NCI-H1436 (cell line): ENCODE measurements at places on chromosomes 1 and 21.
A peak's percentile ranks its signal among the peaks of the same experiment; 100 is the strongest.

- DNase-seq: no peak
Observed at GRCh38 chr1:209240351-209240750, 343.2 kb upstream of the CAMK1G start.

DNA sequence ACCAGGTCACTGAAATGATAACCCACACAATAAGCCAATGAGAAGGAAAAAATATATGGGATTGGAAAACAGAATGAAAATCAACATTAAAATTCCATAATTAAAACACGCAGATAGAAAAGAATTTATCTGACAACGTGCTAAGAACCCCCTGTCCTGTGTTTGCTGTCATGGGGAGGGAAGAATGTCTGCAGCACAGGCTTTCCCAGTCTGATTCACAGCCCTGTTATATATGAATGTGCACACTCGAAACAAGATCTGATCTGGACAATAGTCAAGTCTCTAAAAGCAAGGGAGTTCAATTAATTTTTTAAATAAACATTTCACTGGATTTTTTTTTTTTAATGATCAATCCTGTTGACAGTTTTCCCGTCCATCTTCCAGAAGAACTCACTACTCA lies 220.0 kb downstream of the RERE start:
- DNase-seq: no peak

GRCh38 chr1:71647513-71648300 lies 566.9 kb upstream of the ZRANB2 start:
- no peak for DNase-seq

DNA sequence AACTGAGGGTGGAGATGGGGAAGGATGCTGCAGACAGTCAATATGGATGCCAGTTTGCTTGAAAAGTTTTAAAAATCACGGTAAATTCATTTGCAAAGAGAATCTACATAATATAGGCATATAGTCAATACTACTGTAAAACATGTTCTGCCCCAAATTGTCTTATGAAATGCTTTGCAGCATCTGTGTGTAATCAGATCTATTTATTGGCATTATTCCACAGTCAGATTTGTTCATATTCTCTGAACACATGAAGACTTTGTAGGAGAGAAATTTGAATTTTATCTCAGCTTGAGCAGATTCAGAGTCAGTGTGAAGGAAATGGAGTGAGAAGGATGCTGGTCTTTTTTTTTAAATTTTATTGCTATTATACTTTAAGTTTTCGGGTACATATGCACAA lies 88.5 kb downstream of the PLPPR4 start:
- no peak for DNase-seq

DNA sequence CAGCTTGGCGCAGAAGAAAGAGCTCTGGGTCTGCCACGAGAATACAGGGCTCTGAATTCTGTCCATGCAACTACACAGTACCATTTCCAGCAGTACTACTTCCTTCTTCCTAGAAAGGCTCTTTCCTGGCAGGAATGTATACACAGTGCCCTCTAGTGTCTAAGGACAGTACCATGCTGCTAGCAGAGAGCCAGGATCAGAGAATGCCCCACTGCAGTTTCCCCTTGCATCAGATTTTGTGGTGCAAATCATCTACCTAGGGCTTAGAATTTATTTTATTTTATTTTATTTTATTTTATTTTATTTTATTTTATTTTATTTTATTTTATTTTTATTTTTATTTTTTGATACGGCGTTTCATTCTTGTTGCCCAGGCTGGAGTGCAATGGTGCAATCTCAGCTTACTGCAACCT lies 50.8 kb downstream of the PAX7 start:
- peak; percentile 10 for DNase-seq

- DNase-seq: peak; percentile 59
Observed at GRCh38 chr1:236280438-236281197, 1.1 kb downstream of the ERO1B start.

DNA sequence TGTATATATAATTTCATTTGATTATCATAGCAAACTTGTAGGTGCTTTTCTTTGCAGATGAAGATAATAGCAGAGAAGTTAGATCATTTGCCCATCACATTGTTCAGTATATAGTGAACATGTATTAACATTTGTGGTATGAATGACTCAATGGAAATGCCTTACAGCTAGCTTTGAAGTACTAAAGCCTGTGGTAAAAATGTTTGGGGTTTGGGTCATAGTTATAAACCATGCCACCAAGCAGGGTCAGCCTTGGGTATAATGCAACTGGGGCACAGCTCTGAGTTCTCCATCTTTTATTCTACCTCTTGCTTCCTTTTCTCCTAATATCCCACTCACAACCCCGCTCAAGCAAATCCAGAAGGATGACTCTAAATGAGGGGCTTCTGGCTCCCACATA lies 141.6 kb downstream of the KCNT2 start:
- DNase-seq: no peak

DNA sequence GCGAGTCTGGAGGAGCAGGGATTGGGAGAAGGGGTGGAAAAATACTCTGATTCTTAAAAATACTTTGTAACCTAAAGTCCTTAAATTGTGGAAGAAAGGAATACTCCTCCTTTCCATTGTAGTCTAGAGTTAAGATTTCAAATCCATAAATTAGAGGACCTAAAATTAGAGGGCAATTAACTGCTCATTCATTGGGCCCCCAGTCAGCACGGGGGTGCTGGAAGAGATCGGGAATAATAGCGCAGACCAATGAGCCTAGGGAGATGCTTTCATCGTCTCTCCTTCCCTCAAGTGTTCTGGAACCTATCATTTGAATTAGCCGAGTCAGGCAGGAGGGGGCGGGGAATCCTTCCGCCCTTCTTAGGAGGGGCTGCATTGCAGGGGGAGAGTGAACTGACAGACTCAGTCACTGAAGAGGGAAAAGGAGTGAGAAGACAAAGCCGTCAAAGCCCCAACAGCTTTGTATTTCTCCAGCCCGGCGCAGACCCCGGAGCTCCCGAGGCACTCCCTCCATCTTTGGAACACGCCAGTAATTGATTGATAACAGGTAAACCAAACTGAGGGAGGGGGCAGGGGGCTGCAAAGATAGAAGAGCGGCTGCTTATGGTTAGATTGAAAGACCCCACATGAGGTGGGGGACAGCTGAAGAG lies at the start of gene MLLT11:
Gene MLLT11, plus strand, starts transcription at position 391 of the 650 bp plus-strand sequence. CDS start 6,828 bp downstream, outside the sequence.
- peak; percentile 80 for DNase-seq

GRCh38 chr1:154476791-154477190 lies 25.2 kb upstream of the TDRD10 start:
- no peak for DNase-seq

DNA sequence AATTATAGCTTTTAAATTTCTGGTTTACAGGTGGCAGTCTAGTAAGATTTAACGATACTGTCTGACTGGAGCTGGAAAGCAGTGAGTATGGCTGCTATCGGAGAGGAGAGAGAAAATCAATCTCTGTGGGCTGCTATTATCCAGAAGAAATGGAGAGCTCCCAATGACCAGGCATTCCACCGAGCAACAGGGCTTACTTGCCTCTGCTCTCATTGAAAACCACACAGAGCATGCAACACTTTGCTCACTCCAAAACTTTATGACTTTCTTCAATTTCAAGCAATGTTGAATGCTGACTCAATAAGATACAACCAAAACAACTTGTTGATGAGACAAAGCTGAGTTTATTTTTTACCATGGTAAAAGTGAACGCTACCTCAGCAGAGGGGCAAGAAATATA lies 337.0 kb upstream of the NCAM2 start:
- no peak for DNase-seq

DNA sequence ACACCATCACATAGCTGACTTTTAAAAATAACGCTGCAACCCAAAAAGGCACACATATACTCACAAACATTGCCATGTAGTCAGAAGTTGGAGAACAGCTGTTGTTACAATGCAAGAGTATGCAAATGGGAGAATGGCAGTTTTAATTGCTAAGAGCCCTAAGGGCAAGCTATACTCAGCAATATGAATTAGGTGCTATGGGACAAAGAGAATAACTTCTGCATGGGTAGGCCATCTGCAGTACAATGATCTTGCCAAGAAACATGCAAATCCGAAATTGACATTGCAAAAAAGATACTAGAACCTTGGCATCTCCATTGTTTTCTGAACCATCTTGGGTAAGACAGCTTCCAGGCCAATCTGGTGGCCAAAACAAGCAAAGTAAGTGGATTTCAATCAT lies 697.8 kb downstream of the LRRIQ3 start:
- DNase-seq: no peak

GRCh38 chr1:9181176-9181906 lies 52.4 kb upstream of the GPR157 start:
- DNase-seq: peak; percentile 14

GRCh38 chr1:175192111-175192629 lies 406 bp downstream of the KIAA0040 start:
- DNase-seq: no peak

DNA sequence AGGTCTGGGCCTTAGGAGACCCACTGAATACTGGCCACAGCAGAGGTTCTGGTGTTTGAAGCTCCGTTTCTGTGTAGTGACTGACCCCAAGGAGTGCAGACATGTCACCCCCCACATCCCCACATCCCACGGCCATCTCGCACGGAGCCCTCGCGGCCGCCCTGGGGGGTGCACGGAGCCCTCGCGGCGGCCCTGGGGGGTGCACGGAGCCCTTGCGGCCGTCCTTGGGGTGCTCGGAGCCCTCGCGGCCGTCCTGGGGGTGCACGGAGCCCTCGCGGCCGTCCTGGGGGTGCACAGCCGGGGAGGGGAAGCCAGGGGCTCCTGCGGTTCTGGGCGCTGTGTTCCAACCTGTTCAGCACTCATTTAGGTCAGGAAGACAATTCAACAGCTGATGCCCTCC lies 68.4 kb downstream of the SCCPDH start:
- DNase-seq: no peak

- no peak for DNase-seq
Observed at GRCh38 chr1:84504580-84505492, 1.4 kb upstream of the SPATA1 start.

GRCh38 chr1:168230709-168231108 lies 4.9 kb downstream of the SFT2D2 start:
- DNase-seq: no peak

DNA sequence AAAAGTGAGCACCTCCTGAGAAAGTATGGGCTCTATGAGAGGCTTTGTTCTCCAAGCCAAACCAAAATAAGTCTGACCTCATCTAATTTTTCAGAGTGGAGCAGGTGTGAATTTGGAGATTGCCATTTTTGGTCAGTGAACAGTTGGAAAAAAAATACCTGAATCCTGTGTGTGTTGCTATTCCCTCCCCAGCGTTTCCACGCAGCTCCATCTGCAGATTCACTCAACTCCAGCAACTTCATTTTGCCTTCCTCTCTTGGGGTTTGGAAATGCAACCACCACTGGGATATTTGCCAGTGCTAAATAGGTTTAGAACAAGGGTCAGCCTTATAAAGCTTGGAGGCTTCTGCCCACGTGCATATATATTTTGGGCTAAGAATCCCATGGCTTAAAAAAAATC lies 11.2 kb downstream of the CASQ2 start:
- DNase-seq: no peak

DNA sequence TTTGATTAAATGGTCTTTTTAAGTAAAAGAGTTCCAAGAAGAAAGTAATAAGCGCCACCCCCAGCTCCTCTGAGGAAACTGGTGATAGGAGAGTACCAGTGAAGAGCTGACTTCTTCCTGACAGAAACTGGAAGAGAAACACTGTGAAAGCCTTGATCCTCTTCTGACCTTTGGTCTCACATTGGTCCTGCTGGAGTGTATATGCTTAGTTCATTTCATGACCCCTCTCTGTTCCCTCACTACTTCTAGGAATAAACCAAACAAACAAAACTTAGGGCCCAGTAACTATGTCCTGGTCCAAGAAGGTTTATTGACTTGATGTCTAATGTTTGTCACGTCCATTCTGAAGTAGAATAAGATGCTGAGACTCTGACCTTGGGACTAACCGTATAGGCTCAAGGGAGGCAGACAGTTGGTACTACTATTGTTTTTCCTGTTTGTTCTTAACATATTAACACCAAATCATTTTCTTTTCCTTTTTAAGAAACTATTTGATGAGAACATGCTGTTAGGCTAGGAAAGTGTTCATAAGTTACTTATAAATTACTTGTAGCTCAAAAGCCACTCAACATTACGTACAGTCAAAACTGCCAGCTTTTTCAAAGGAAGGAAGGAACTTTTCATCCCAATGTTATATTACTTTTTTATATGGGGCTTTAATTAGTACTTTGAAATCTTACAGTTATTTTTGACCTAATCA lies 57.9 kb downstream of the MIER1 start:
- DNase-seq: no peak

- DNase-seq: no peak
Observed at GRCh38 chr21:43771698-43772424, 4.2 kb downstream of the CSTB start.

DNA sequence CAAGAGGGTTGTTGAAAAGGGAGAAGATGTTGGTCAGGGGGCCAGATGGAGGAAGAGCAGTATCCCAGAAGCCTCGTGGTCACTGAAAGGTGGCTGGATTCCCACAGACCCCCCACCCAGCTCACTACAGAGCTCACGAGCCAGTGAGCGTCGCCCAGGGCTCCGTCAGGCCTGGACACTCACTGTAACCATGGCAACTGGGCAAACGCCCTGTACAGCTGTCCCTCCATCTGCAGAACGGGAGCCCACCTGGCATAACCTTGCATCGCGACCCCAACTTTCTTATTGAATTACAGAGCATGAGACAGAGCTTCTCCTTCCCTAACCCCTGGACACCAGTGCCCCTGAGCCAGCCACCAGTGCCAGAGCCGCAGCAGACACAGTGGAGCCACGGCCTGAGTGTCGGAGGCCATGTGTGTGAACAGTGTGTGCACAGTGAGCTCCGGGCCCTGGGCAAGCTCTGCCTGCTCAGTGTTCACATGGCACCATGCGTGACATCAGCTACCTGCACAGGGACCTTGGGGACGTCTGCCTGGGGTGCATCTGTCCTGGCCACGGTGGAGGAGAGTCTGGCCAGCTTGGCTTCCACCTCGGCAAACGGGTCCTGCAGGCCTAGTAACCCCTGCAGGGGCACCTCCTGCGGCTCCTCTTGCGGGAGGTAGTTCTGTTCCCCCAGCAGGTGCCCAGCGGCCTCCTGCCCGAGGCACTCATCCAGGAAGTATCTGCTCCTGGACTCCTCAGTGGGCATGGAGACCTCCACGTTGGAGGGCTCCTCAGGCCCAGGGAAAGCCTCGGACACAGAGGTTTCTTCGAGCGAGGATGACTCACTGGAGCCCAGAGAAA lies 25.9 kb upstream of the DDOST start:
- no peak for DNase-seq

GRCh38 chr1:117098287-117098890 lies 23.2 kb downstream of the TRIM45 start:
- no peak for DNase-seq

DNA sequence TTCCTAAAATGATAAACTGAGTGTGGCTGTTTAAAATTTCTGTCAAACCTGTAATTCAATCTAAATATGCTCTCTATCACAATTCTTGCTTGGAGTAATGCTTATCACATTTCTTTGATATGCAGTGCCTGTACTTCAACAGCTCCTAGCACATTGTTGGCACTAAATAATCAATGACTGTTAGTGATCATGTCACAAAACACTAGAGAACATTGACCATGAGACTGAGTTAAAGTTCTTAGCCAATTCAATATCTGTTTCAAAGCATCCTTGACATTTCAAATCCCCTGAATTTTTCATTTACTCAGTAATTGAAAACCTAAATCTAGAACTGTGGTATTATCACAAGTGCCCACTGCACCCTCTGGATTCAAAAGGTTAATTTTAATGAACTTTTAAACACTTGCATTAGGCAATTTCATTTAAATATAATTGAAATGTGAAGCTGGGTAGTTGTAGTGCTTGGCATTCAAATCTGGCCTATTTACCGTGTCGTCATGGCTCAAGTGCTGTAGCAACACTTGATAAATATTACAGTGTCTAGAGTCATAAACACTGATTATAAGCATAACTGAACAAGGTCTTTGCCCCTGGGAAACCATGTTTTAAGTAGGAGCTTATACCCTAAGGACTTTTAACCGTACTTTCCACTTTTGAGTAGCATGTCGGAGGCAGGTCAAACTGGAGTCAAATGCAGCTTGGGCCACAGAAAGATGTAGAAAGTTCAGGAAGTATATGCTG lies 143.6 kb downstream of the LRRC7 start:
- DNase-seq: peak; percentile 27
